Activated T-helper 1 cell treated with anti-CD3 and anti-CD28 coated beads, Interleukin-12 subunit alpha, Interleukin-12 subunit beta, Interleukin-2, Interleukin-4 antibody, amounts not matched to agents 30 ng/mL and 10 ng/mL and 1 ng/mL, durations not matched to agents 14 hours and 24 hours and 36 hours (primary cell): ENCODE measurements at places on chromosomes 5 and 9. TPM values are rescaled to one million over a fixed set of nuclear protein-coding genes. Genes with fewer than 3 reads are reported as not detected.

The KCTD16 gene
- total RNA-seq, result not detected in 2 replicates

DNA sequence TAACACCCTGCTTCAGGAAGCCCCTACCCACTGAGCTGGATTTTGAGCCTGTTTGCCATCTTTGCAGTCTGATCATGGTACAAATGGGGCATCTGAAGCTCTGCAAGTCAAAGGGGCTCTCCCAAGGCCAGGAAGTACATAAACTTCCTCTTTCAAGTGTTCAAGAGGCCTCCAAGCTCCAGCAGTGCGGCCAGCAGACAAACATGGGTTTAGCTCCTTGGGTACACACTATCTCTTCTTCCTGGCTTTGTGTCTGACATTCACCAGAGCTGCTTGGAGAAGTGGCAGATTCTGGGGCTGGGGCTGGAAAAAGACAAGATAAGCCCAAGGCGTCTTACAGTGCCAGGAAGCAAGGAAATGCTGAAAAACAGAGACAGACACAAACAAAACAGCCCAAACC, 34.1 kb downstream of the LAMC3 start:
- no peak for DNase-seq

The FIBCD1 gene
- total RNA-seq, result not detected in 2 replicates

DNA sequence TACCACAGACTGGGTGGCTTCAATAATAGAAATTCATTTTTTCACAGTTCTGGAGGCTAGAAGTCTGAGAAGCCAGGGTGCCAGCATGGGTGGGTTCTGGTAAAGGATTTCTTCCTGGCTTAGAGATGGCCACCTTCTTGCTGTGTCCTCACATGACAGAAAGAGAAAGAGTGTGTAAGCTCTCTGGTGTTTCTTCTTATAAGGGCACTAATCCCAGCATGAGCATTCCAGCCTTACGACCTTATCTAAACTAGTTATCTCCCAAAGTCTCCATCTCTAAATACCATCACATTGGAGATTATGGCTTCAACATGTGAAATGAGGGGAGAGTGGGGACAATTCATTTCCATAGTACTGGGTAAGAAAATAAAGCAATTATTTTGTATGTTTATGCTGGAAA, 226.5 kb upstream of the TUSC1 start:
- DNase-seq, result no peak

DNA sequence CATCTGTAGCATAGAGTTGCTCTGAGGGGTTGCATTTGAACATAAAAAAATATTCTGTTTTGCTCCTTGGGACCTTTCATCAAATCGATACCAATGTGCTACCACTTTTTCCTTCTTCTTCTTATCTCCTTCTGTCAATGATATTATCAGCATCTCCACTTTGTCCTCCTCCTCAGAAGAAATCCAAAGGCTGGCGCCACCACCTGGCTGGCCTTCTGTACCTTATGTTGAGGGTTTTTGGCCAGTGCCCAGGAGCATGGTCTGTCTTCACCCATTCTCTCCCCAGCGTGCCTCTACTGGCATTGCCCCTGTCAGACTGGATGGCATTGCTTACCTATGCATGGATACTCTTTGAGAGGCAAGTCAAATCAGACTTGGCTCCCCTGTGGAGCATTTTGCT, 167.2 kb downstream of the CFAP90 start:
- DNase-seq, result no peak
